ENCODE measurements at places on chromosomes 5 and 9. TPM values are rescaled to one million over a fixed set of nuclear protein-coding genes. Genes with fewer than 3 reads are reported as not detected.

Gene ANKRD34B
- total RNA-seq, result not detected

Gene SMIM3
- 105 TPM for total RNA-seq

Gene SOHLH1
- total RNA-seq, result not detected

Gene CFAP157
- not detected for total RNA-seq

Gene DBH
- total RNA-seq, result not detected

Gene GADD45G
- total RNA-seq, result 0.36 TPM

Gene FIBCD1
- total RNA-seq, result 10.7 TPM

Gene RASGEF1C
- not detected for total RNA-seq

Gene NEURL1B
- total RNA-seq, result 11.3 TPM

Gene HRH2
- total RNA-seq, result 0.39 TPM
